ENCODE measurements at places on chromosomes 6 and 20.

- no peak for DNase-seq
Measured at GRCh38 chr6:131199568-131200272, 64.5 kb downstream of the AKAP7 start.

DNA sequence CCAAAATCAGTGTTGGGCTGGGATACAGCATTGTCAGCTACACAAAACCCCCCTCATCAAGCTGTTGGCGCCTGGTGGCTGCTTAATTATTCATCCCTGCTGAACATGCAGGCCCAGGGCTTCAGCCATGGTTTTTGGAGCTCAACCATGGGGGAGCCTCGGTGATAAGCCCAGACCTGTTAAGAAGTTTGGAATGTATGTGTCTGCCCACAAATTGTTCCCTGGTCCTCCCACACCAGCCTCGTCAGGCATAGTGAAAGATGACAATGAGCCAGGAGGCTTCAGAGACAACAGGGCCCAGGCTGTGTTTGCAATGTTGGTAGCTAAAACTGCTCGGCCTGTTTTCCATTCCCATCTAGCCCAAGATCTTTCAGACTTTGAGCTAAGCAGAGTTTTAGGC lies 34.8 kb upstream of the SIRPA start:
- DNase-seq, result no peak

DNA sequence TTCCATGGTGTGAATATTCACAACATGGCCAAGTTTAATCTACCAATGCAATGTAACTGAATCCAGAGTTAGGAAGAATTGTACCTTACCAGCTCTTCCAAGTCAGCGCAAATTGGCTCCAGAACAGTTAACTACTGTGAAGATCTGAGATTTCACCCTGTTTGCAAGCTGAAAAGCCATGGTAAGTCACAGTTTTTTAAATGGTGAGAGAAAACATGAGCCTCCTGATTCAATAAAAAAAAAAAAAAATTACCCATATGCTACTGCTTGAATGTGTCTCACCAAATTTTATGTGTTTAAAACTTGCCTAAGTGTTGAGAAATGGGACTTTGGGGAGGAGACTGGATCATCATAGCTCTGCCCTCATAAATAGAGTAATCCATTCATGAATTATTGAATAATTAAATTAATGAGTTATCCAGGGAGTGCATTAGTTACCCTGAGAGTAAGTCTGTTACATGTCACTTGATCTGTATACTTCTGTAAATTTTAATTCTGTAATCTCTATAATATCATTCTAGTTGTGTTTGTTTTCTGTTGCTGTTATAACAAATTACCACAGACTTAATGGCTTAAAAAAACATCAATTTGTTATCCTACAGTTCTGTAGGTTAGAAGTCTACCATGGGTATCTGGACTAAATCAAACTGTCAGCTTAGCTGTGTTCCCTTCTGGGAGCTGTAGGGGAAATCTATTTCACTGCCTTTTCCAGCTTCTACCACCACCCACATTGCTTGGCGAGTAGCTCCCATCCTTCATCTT lies 1355.9 kb downstream of the GRIK2 start:
- DNase-seq, result no peak

DNA sequence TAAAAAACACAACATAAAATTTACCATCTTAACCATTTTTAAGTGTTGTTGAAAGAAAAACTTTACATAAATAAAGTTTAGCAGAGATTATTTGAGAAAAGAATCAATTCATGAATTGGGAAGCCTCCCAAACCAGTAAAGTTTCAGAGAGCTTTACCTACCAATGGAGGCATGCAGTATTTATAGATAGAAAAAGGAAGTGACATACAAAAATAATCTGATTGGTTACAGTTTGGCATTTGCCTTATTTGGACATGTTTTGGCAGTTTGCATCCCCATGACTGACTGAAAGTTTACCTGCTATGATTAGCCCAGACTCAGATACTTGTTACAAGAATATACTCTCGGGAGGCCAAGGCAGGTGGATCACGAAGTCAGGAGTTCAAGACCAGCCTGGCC lies 3.7 kb upstream of the CMTR1 start:
- no peak for DNase-seq

DNA sequence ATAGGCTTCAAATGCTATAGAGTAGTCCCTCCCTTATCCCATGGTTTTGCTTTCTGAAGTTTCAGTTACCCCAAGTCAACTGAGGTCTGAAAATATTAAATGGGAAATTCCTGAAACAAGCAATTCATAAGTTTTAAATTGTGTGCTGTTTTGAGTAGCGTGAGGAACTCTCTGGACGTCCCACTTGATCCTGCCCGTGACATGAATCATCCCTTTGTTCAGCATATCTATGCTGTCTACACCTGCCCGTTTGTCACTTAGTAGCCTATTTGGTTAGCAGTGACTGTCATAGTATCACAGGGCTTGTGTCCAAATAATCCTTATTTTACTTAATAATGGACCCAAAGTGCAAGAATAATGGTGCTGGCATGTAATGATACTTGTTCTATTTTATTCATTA lies 5.0 kb downstream of the PCMT1 start:
- DNase-seq, result no peak

- no peak for DNase-seq
Measured at GRCh38 chr6:166450167-166450873, 67.6 kb upstream of the MPC1 start.

DNA sequence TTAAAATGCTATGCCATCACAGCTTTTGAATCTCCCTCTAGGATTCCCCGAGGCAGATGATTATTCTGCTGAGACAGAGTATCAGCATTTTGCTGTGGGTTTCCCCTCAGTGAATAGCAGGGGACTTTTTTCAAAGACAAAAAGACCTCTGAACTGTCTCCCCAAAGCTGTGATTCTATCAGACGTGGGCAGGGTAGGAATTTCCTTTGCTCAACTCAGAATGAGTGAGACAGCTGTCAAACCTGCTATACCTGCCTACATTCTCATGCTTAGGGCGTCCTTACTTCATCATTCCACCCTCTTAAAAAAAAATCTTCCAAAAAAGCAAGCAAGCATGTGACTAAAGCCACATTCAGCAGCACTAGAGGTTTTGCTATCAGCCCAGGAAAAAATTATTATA lies 147.6 kb upstream of the FAM83B start:
- DNase-seq, result no peak

DNA sequence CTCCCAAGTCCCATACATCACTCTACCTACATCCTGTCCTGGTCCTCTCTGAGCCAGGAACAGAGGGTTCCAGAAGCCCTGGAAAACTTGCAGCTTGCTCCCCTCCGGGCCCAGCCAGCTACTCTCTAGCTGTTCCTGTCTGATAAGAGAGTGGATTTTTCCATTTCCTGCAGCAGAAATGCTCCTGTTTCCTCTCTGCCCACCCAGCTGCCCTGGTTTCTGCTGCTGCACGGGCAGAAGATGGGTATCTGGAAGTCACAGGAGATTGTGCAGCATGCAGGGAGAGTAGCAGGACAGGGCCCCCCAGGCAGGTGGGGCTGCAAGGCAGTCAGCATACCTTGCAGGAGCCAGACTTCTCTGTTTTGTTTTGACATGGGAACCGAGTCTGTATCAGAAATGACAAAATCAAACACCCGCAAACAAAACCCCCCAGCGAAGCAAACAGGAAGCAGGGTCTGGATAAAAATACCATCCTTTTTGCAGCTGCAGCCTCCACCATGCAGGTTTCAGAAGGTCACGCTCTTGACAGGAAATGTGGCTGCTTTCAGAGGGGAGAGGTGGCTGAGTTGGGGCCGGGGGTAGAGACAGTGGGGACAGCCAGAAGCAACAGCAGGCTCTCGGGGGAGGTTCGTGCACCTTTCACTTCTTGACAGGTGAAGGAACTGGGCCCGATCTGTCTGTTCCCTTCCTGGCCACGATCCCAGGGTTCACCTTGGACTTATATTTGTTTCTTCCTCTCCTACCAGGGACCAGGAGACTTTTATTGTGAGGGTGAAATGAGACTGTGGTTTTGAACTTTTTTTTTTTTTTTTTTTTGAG lies 50.8 kb upstream of the FAM83D start:
- no peak for DNase-seq

DNA sequence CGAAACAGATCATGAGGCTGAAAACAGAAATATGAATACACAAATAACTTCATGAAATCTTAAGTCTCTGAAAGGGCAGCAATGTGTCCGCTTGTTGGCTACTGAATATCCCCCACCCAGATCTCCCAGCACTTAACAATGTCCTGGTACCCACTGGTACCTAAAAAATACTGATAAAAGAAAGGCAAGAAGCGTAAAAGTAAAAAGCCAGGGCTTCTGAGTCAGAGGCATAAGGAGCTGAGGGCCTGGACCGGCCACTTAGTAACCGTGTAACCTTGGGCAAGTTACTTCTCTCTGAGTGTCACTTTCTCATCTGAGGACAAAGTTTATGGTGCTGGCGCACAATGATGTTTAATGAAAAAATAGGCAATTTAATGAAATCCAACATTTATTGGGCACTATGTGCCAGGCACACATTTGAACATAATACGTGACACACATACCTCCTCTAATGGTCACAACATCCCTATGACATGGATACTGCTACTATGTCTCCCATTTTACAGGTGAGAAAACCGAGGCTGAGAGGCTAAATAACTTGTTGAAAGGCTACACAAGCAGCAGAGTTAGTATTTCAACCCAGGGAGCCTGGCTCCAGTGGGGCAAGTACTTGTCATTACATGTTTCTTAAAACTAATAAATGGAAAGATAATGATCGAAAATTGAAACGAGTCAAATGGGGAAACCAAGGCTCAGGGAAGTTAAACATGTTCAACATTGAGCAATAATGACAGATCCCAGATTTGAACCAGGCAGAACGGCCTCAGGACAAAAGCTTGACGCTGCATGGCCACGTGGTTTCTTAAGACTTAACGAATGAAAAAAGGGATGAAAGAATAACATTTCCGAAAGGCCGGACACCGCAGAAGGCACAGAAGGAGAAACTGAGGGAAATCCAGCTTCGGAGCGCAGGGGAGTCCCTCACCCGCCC lies 828 bp downstream of the TP53RK start:
- DNase-seq, result no peak

GRCh38 chr6:36949636-36950035 lies 4.9 kb upstream of the PI16 start:
- DNase-seq, result no peak

DNA sequence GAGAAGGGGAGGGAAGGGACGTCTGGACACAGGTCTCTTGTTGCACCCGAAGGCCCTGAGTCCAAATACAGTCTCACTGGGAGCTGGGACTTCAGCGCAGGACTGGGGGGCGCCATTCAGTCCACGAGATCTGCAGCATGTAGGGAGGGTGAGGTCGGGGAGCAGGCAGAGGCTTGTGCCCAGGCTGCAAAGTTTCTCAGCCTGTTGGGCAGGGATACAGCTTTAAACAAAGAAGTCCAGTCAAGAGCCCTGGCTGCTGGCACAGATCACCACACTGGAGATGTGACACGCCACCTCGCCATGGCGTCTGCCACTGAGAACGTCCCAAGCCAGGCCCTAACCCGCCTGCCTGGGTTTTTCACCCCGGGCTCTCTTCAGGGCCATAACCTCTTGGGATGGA lies 256.6 kb downstream of the DLL1 start:
- DNase-seq, result no peak

GRCh38 chr6:34671801-34672656 lies 24.5 kb downstream of the ILRUN start:
- DNase-seq, result no peak

GRCh38 chr6:116217069-116217468 lies 36.8 kb downstream of the TSPYL4 start:
- no peak for DNase-seq
